Peyer's patch (tissue), 4 donors: ENCODE measurements at places on chromosomes 5 and 9. TPM values are rescaled to one million over a fixed set of nuclear protein-coding genes. Genes with fewer than 3 reads are reported as not detected.
A peak's percentile ranks its signal among the peaks of the same experiment; 100 is the strongest.

GRCh38 chr5:171155621-171156020, 153.4 kb upstream of the TLX3 start:
- no peak overlapping the region for H3K27ac ChIP-seq
- no peak overlapping the region for H3K4me3 ChIP-seq
- no peaks in the 10 kb centered on the region for H3K4me1 ChIP-seq
- no peak for DNase-seq
- H3K36me3 ChIP-seq: no peaks in the 10 kb centered on the region
- H3K27me3 ChIP-seq: no peaks in the 10 kb centered on the region

CDC20B gene
- not detected for total RNA-seq

GRCh38 chr5:154587123-154588026, 109.3 kb upstream of the HAND1 start:
- DNase-seq: no peak
- H3K27ac ChIP-seq: no peak overlapping the region

DNA sequence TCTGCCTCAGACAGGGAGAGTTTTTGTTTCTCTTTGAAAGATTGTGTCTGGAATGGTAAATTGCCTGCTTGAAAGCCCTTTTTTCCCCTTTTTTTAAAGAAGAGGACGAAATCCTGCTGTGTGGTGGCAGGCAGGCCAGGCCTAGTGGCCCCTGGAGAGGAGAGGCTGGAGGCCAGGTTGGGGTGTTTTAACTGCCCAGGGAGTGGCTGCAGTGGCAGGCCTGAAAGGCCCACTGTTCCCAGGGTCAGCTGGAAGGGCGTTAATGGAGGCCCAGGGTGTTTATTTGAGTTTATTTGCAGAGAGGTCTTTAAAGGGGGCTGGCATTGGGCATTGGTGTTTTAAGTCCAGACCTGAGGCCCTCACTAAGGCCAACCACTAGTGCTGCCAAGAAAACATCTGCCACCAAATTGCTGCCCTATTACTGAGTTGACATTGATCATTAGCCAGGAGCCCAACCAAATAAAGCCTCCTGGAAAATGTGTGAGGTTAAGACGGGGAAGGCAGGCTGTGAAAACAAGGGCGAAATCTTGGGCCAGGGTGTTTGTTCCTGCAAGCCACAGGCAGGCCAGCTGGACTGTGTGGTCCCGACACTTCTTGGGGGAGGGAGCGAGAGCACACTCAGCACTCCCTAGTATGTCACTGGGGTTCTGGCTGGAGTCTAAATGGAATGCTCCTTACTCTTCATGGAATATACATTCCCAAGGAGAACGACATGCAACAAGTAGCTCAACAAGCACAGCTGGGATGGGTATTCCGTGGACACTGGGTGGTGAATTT, 5.0 kb downstream of the JADE2 start:
- no peak for DNase-seq
- peaks cover 51% of the 10 kb centered on the region for H3K4me1 ChIP-seq
- H3K4me3 ChIP-seq: no peak overlapping the region
- peak overlapping the region; percentile 58 for H3K27ac ChIP-seq
- H3K36me3 ChIP-seq: no peaks in the 10 kb centered on the region
- H3K27me3 ChIP-seq: no peaks in the 10 kb centered on the region

DNA sequence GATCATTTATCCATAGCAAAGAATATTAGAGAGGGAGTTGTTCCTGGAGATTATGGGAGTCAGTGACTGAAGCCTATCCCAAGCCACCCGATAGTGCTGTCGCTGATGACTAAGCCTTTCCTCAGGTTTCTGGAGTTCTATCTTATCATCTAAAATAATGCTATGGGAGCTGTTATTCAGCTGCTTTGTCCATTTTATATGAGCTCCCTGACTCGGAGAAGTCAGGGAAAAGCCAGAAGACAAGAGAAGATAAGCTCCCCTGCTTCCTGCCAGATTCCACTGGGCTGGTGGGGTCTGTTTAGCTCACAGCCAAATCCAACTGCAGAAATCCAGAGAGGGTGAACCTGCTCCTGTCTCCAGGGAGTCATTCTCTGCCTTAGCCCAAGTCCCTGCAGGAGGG, 148.2 kb downstream of the DROSHA start:
- no peak overlapping the region for H3K27ac ChIP-seq
- H3K36me3 ChIP-seq: no peaks in the 10 kb centered on the region
- no peak overlapping the region for H3K4me3 ChIP-seq

DNA sequence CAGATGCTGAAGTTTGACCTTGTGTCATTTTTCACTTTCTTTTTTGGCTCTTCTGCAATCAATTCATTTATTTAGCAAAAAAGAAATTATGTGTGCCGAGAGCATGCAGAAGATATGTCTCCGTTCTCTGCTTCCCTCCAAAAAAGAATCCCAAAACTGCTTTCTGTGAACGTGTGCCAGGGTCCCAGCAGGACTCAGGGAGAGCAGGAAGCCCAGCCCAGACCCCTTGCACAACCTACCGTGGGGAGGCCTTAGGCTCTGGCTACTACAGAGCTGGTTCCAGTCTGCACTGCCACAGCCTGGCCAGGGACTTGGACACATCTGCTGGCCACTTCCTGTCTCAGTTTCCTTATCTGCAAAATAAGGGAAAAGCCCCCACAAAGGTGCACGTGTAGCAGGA, 2.4 kb downstream of the FGFR4 start:
- H3K4me3 ChIP-seq: no peak overlapping the region
- DNase-seq: no peak
- H3K4me1 ChIP-seq: no peaks in the 10 kb centered on the region
- no peaks in the 10 kb centered on the region for H3K27me3 ChIP-seq
- peak overlapping the region; percentile 36 for H3K27ac ChIP-seq
- H3K36me3 ChIP-seq: peaks cover 14% of the 10 kb centered on the region
